PC-9 (cell line): ENCODE measurements at places on chromosomes 4 and X. TPM values are rescaled to one million over a fixed set of nuclear protein-coding genes. Genes with fewer than 3 reads are reported as not detected.

Gene BLOC1S4
- total RNA-seq, result 11.7 and 13.9 TPM in 2 replicates

Gene PAK3
- total RNA-seq, result not detected in 2 replicates

Gene ZAR1
- total RNA-seq, result not detected in 2 replicates

Gene OTUD6A
- not detected in 2 replicates for total RNA-seq

Gene YY2
- total RNA-seq, result 2.0 and 2.1 TPM in 2 replicates

Gene LAMTOR3
- 12.0 and 17.4 TPM in 2 replicates for total RNA-seq

Gene ADAMTS3
- 0.30 and 0.76 TPM in 2 replicates for total RNA-seq

Gene ARHGAP36
- not detected in 2 replicates for total RNA-seq

GRCh38 chr4:100421361-100421978 lies 96.4 kb downstream of the EMCN start:
- H3K36me3 ChIP-seq, result no peaks in the 10 kb centered on the region
- H3K4me1 ChIP-seq, result no peaks in the 10 kb centered on the region
- H3K27ac ChIP-seq, result no peak overlapping the region
- H3K27me3 ChIP-seq, result no peaks in the 10 kb centered on the region
- no peak overlapping the region for H3K4me3 ChIP-seq

DNA sequence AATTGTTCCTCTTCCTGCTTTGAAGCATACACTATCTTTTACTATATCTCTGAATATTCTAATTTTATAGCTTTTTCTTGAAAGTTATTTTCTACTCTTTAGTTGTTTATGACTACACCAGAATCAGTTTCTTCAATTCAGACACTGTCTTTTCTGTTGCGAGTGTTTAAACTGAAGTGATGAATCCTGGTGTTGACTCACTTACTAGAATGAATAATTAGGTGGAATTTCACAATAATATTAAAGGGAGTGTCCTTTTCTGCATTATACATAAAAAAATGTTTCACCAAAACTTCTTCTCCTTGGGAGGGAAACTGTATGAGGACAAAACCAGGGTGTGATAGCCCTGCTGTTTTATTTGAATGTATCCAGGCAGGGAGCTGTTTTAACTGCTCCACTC lies 1383.1 kb downstream of the C4orf33 start:
- DNase-seq, result no peak
- H3K4me1 ChIP-seq, result no peaks in the 10 kb centered on the region
- H3K36me3 ChIP-seq, result no peaks in the 10 kb centered on the region

- no peak overlapping the region for H3K4me3 ChIP-seq
- no peaks in the 10 kb centered on the region for H3K36me3 ChIP-seq
- DNase-seq, result no peak
- H3K27me3 ChIP-seq, result no peaks in the 10 kb centered on the region; the same call in 1 of the 2 replicates
Observed at GRCh38 chr4:5473125-5473524, 235.2 kb downstream of the EVC2 start.

GRCh38 chr4:2413821-2414610 lies 4.4 kb downstream of the ZFYVE28 start:
- H3K27me3 ChIP-seq, result peaks cover 7% of the 10 kb centered on the region
- DNase-seq, result no peak

- H3K4me3 ChIP-seq, result no peak overlapping the region
- peaks cover 11% of the 10 kb centered on the region for H3K4me1 ChIP-seq
- H3K36me3 ChIP-seq, result no peaks in the 10 kb centered on the region
- peak; percentile 78 for DNase-seq
Observed at GRCh38 chr4:40180356-40180755, 16.5 kb upstream of the RHOH start.

- H3K4me1 ChIP-seq, result no peaks in the 10 kb centered on the region
- H3K27me3 ChIP-seq, result no peaks in the 10 kb centered on the region
- H3K27ac ChIP-seq, result no peak overlapping the region
- no peaks in the 10 kb centered on the region for H3K36me3 ChIP-seq
- no peak for DNase-seq
Observed at GRCh38 chrX:120402369-120402768, 40.5 kb downstream of the ATP1B4 start.

DNA sequence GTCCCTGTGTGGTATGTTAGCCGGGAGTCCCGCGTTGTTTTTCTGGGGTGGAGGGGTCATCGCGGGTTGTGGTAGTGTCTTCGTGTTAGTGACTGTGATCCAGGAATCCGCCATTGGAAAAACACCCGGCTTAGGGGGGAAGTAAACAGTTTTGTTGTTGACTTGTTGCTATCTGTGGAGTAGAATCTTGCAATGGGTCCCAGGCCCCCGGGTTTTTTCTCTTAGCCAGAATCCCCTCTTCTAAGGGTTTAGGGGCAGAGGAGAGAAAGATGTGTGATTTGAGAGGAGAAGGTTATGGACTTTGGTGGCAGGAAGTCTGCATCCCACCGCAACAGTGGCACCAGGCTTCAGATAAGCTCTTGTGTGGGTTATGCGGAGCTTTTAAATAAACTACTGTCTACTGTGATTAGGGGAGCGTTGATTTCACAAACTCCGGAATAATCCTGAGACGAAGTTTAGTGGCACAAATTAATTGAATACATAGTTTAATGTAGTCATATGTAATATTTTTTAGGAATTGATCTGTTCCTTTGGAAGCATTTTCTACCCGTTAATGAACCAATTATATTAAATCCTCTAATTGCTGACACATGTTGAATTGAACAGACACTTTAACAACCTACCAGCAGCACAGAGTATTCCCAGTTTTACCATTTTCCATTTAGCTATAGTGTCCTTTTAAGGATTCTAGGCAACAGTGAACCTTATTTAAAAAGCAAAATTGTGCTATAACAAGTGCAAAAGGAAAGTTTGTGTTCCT lies 1.4 kb downstream of the DDX3X start:
- H3K4me3 ChIP-seq, result peak overlapping the region; percentile 69
- no peak for DNase-seq
- peak overlapping the region; percentile 23; the same call in 1 of the 2 replicates for H3K27ac ChIP-seq
- H3K4me1 ChIP-seq, result peaks cover 4% of the 10 kb centered on the region; the same call in 1 of the 2 replicates

DNA sequence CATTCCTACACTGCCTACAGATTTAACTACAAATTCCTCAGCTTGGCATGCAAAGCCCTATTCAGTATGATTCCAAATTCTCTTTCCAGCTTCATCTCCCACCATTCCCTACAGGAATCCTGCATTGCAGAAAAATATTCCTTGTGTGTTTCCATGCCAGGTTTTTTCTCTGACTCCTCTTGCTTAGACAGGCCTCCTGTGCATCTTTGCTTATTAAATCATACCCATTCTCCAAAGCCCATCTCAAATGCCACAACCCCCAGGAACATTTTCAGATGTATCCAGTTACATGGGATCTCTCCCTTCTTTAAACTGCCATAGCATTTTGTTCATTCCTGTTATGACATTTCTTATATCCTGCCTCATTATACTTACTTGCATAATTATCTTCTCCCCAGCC lies 106.4 kb upstream of the GRIA3 start:
- H3K4me1 ChIP-seq, result no peaks in the 10 kb centered on the region
- H3K27me3 ChIP-seq, result no peaks in the 10 kb centered on the region
- no peak overlapping the region for H3K4me3 ChIP-seq
- no peak for DNase-seq
- H3K27ac ChIP-seq, result no peak overlapping the region
- H3K36me3 ChIP-seq, result no peaks in the 10 kb centered on the region

DNA sequence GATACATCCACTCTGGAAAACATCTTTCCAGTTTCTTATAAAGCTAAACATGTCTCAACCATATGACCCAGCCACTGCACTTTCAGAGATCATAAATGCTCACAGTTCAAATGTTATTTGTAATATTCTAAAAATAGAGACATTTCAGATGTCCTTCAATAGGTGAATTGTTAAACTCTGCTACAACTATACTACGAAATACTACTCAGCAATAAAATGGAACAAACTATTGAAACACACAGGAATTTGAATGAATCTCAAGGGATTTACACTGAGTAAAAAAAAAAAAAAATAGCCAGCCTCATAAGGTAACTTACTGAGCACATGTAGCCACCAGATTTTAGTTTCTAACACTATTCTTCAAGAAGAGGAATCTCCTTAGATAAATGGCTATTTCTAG lies 253.9 kb downstream of the PCDH18 start:
- H3K27ac ChIP-seq, result no peak overlapping the region
- no peak overlapping the region for H3K4me3 ChIP-seq
- no peak for DNase-seq
- no peaks in the 10 kb centered on the region for H3K27me3 ChIP-seq
- H3K36me3 ChIP-seq, result no peaks in the 10 kb centered on the region
- H3K4me1 ChIP-seq, result no peaks in the 10 kb centered on the region

DNA sequence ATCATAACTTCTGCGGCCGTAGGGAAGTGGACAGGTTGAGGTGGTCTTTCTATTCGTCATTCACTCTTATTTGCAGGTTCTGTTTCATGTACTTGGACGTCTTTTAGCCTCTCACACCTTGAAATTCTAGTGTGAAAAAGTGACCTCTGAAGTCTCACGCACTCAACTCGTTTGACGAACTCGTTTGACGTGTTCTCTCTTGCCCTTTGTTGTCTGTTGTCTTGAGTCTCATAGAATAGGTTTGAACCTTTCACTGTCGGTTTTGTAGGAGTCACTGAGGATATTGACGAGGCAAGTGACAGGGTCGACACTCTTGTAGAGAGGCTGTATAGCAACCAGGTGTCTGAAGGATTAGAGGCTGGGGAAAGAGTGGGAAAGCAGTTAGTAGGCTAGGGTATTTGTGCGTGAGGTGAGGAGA lies 1.1 kb upstream of the PGRMC2 start:
- peak overlapping the region; percentile 88 for H3K27ac ChIP-seq
- DNase-seq, result no peak
- H3K4me1 ChIP-seq, result peaks cover 28% of the 10 kb centered on the region
- peaks cover 10% of the 10 kb centered on the region for H3K36me3 ChIP-seq
- H3K4me3 ChIP-seq, result peak overlapping the region; percentile 87

DNA sequence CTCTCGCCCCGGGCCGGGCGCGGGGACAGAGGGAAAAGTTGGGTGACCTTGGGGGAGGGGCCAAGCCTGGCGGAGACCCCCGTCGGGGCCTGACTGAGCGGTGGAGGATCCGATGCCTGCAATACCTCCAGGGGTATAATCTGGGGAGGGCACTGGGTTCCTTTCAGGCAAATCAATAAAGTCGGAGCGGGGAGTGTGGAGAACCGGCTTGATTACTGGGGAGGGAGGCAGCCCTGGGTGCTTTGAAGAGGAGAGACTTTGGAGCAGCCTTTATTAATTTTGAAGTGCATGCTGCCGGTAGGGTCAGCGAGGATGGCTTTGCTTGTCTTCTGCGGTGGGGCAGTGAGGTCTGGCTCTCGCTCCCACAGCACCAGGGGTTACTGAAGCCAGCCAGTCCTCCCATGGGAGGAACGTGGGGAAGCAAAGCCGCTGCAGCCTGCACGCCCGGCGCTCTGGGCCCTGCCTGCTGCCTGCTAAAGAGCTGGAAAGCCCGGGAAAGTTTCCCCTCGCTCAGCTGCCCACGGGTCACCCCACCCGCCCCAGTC lies 403 bp upstream of the LGI2 start:
- no peaks in the 10 kb centered on the region for H3K36me3 ChIP-seq
- no peak for DNase-seq
- H3K27ac ChIP-seq, result no peak overlapping the region
- no peaks in the 10 kb centered on the region for H3K4me1 ChIP-seq
- peaks cover 17% of the 10 kb centered on the region; the same call in 1 of the 2 replicates for H3K27me3 ChIP-seq

DNA sequence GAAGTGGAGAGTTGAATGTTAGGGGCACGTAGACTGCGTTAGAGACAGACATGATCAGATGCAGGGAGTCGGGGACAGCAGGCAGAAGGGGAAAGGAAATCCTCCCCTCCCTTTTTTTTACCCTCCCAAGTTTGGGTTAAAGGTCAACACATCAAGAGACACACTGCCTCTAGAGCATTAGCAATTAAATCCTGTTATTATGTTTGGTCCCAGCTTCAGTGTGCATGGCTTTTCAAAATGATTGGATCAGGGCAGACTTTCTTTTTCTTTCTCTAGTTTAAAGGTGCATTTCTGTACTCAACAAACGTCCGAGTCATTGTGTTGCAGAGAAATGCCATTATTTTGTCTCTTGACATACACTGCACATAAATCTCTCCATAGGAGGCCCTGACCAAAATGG lies 63.9 kb downstream of the USP26 start:
- no peak overlapping the region for H3K4me3 ChIP-seq
- H3K36me3 ChIP-seq, result no peaks in the 10 kb centered on the region
- H3K4me1 ChIP-seq, result no peaks in the 10 kb centered on the region
- no peak for DNase-seq
- H3K27ac ChIP-seq, result no peak overlapping the region

- no peaks in the 10 kb centered on the region for H3K4me1 ChIP-seq
- H3K36me3 ChIP-seq, result no peaks in the 10 kb centered on the region
- no peak for DNase-seq
- H3K4me3 ChIP-seq, result no peak overlapping the region
- H3K27ac ChIP-seq, result no peak overlapping the region
Observed at GRCh38 chr4:16048619-16049419, 35.0 kb downstream of the PROM1 start.

- DNase-seq, result no peak
- no peak overlapping the region for H3K4me3 ChIP-seq
- no peaks in the 10 kb centered on the region for H3K36me3 ChIP-seq
- H3K4me1 ChIP-seq, result no peaks in the 10 kb centered on the region
Observed at GRCh38 chr4:138692411-138692810, 323.2 kb upstream of the NOCT start.

GRCh38 chr4:123916821-123917220 lies 520.2 kb downstream of the SPRY1 start:
- H3K36me3 ChIP-seq, result no peaks in the 10 kb centered on the region
- H3K27ac ChIP-seq, result no peak overlapping the region

DNA sequence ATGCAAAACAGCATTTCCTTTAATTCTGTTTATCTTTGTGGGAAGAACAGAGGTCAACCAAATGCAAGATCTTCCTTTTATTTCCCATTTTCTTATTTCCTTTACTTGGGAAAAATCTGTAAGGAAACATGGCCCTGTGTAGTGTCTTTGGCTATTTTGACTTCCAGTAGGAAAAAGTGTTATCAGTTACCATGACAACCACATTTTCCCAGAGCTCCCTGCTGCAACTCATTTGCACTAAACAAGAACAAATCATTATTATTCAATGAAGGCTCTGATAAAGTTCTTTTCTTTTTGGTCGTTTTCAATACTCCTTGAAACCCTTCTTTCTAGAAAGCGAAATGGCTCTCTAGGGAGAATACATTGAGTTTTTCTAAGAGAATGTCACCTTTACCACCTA lies 117.2 kb upstream of the DDX53 start:
- H3K4me1 ChIP-seq, result no peaks in the 10 kb centered on the region
- H3K27me3 ChIP-seq, result no peaks in the 10 kb centered on the region
- no peak overlapping the region for H3K27ac ChIP-seq
- no peak for DNase-seq
- no peaks in the 10 kb centered on the region for H3K36me3 ChIP-seq

GRCh38 chr4:20992002-20992401 lies 291.7 kb downstream of the PACRGL start:
- no peaks in the 10 kb centered on the region for H3K4me1 ChIP-seq
- no peak overlapping the region for H3K27ac ChIP-seq
- no peaks in the 10 kb centered on the region for H3K36me3 ChIP-seq
- DNase-seq, result no peak

- DNase-seq, result no peak
- H3K27me3 ChIP-seq, result no peaks in the 10 kb centered on the region
- H3K4me1 ChIP-seq, result no peaks in the 10 kb centered on the region
- no peak overlapping the region for H3K4me3 ChIP-seq
- H3K27ac ChIP-seq, result no peak overlapping the region
Observed at GRCh38 chrX:108468486-108468885, 28.8 kb downstream of the COL4A5 start.

- H3K36me3 ChIP-seq, result no peaks in the 10 kb centered on the region
- H3K4me3 ChIP-seq, result no peak overlapping the region
- no peak for DNase-seq
- H3K27ac ChIP-seq, result no peak overlapping the region
Observed at GRCh38 chrX:54921427-54922021, 900 bp downstream of the TRO start.

- DNase-seq, result no peak
- H3K4me3 ChIP-seq, result no peak overlapping the region
- H3K36me3 ChIP-seq, result no peaks in the 10 kb centered on the region
- H3K27me3 ChIP-seq, result no peaks in the 10 kb centered on the region
- H3K4me1 ChIP-seq, result peaks cover 16% of the 10 kb centered on the region
Observed at GRCh38 chrX:103663981-103664762, 22.3 kb downstream of the MORF4L2 start.
